Left ventricle myocardium inferior (tissue), 1 donor: ENCODE measurements at places on chromosomes 3 and 15.

DNA sequence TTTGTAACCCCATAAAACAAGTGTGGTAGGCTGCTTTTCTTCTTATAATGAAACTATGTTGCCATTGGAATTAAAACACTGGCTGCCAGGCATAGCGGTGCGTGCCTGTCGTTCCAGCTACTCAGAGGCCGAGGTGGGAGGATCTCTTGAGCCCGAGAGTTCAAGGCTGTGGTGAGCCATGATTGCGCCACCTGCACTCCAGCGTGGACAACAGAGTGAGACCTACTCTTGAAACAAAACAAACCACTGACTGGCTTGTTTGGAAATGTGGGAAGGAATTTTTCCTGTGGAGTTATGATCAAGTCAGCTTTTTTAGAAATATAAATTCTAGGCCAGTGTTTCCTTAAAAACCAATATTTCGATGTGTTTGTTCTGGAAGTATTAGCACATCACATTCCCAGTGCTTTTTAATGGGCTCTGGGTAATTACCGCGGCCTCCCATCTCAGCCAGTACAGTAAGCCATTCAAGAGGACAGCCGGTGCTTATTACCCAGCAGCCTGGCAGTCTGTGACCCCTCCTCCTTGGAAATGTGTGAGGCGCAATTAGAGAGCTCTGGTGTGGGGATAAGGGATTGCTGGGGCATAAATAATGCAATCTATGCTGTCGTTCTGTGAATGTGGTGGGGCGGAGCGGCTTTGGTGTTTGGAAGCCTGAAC lies 58.3 kb upstream of the TRAK1 start:
- peak; percentile 46 for DNase-seq

DNA sequence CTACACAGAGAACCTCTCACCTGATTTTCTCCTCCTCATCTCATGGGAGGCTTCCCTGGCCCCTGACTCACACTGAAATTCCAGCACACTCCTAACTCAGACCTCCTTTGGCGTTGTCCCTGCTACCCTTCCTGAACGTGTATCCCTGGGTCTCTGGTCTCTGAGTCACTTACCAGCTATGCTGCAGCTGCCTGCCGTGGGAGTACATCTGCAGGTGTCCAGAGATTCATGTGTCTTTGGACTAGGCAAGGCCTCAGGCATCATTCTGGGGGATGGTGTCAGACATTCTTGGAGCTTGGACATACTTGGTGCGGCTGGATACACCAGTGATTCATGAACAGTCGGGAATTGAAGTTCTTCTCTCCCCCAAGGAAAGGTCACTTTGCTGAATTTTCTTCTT lies 148.8 kb upstream of the TRIM42 start:
- no peak for DNase-seq

GRCh38 chr15:39269821-39270220 lies 311.1 kb upstream of the THBS1 start:
- DNase-seq: no peak

GRCh38 chr3:102480139-102480538 lies 45.3 kb downstream of the ZPLD1 start:
- DNase-seq: no peak

DNA sequence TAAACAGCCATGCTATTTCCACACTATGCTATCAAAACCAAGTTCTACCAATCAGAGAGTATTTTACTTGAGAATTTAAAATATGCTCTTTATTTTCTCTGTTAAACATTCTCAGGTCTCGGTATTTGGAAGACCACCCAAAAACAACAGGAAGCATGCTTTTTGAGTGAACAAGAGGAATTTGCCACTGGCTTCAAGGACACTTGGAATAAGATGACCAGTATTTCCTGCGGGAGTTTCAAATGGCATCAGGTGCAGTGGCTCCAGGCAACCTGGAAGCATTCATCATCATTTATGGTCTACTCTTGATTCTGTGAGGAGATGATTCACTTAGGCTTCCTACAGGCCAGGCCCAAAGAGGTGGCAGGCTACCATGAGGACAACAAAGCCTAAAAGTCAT lies 305.7 kb upstream of the ATP11B start:
- DNase-seq: no peak

GRCh38 chr15:39432912-39433348 lies 147.9 kb upstream of the THBS1 start:
- DNase-seq: no peak

DNA sequence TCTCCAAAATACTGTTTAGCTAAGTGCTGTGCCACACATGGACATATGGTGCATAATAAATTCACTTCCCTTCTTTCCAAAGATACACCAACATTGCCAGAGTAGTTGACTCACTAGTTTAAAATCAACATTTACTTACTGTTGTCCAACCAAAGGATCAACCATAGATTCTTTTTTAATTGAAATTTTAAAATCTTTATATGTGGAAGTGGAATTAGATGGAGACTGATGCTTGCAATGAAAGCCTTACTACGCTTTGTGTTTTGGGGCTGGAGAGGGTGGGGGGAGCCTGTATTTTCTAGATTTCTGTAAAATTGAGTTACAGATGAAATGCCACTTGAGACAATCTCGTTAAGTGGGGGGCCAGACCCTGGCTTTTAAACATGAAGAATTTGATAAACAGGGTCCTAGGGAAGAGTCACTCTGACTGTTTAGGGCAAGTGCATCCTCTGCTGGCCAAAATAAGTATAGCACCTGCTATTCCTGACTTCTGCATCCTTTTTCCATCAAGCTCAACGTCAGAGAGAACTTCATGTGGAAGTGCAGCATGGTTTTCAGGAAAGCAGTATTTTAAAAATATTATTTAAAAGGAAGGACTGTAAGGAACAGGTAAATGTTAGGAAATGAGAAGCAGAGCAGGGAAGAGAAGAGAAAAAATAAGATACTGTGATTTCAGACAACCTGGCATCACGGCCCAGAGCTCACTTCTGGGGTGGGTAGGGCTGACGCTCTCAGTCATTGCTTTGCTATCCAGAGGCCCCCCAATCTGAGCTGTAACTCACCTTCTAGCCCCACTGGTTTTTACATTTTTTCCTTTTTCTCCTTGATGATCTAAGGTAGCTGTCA lies 76.7 kb downstream of the BOC start:
- DNase-seq: no peak

DNA sequence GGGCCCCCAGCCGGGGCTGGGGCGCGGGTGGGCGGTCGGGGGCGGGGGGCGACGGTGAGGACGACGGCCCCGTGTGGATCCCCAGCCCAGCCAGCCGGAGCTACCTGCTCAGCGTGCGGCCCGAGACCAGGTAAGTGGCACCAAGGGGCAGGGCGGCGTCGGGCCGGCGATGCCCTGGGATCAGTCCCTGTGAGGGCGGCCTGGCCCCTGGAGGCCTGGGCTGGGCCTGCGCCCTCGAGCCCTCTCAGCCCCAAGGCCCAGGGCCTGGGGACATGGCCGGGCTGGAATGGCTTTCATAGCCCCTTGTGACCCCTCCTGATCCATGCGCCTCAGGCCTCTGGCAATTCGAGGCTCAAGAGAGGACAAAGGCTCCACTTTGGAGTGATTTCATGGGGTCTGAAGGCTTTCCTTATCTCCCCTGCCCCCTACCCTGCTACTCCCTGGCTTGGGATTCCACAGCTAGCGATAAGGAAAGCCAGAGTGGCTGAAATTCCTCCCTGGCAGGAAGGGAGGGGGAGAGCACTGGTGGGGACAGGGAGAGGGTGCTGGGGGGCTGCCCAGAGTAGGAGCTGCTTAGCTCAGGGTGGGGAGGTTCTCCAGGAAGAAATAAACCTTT lies 418 bp downstream of the ALPK3 start:
- DNase-seq: no peak
